CD4-positive, alpha-beta T cell (primary cell): ENCODE measurements at places on chromosomes 6 and 20. TPM values are rescaled to one million over a fixed set of nuclear protein-coding genes. Genes with fewer than 3 reads are reported as not detected.

Gene GHRH
- total RNA-seq, result not detected

Gene BPIFB4
- not detected for total RNA-seq

Gene FLOT1
- total RNA-seq, result 31.6 TPM

Gene ROS1
- total RNA-seq, result not detected

Gene RPN2
- 65.8 TPM for total RNA-seq

Gene RCAN2
- not detected for total RNA-seq

Gene FOXP4
- 3.7 TPM for total RNA-seq

Gene GSTA2
- total RNA-seq, result not detected

Gene TMEM200A
- total RNA-seq, result 0.34 TPM

Gene PRICKLE4
- total RNA-seq, result not detected

Gene NHLRC1
- total RNA-seq, result not detected

Gene FAXC
- not detected for total RNA-seq

Gene PSORS1C2
- total RNA-seq, result not detected

Gene ARFGEF3
- total RNA-seq, result not detected

Gene FRMD1
- not detected for total RNA-seq

Gene CGA
- not detected for total RNA-seq

Gene RAET1L
- not detected for total RNA-seq

Gene PKIB
- 0.47 TPM for total RNA-seq

Gene CEP250
- 27.6 TPM for total RNA-seq

Gene SOX12
- 11.9 TPM for total RNA-seq

Gene RBBP9
- 2.1 TPM for total RNA-seq

Gene C6orf118
- total RNA-seq, result not detected

Gene ZNF133
- 4.1 TPM for total RNA-seq

Gene BNIP5
- not detected for total RNA-seq

Gene GRM1
- total RNA-seq, result not detected

Gene SSR1
- total RNA-seq, result 49.6 TPM

Gene RPP21
- 42.8 TPM for total RNA-seq

Gene SLPI
- total RNA-seq, result not detected

Gene TP53TG5
- total RNA-seq, result 0.36 TPM

Gene WFDC10B
- total RNA-seq, result not detected

Gene CLDN20
- not detected for total RNA-seq

Gene BTBD9
- 59.3 TPM for total RNA-seq

Gene LIN28B
- not detected for total RNA-seq

Gene MLN
- total RNA-seq, result not detected

Gene NTSR1
- 0.55 TPM for total RNA-seq

Gene ZNF343
- 5.1 TPM for total RNA-seq

Gene RAET1E
- total RNA-seq, result not detected

Gene NCOA5
- total RNA-seq, result 9.7 TPM

Gene ATP9A
- total RNA-seq, result 0.11 TPM

Gene TNXB
- total RNA-seq, result 8.3 TPM

Gene SLC17A1
- total RNA-seq, result not detected

Gene ZKSCAN8
- 25.1 TPM for total RNA-seq

Gene TRIM31
- total RNA-seq, result not detected

Gene CALHM4
- total RNA-seq, result not detected

Gene SERINC3
- total RNA-seq, result 40.2 TPM

Gene ENPP1
- 0.08 TPM for total RNA-seq
